Activated CD4-positive, alpha-beta T cell treated with anti-CD3 and anti-CD28 coated beads for 24 hours (primary cell): ENCODE measurements at places on chromosomes 3 and 15.

- DNase-seq = no peak
Measured at GRCh38 chr3:52721002-52721729, 15.3 kb downstream of the SPCS1 start.

GRCh38 chr3:177013681-177014280, 183.5 kb downstream of the TBL1XR1 start:
- no peak for DNase-seq

GRCh38 chr3:45564172-45564571, 30.4 kb upstream of the LIMD1 start:
- DNase-seq = no peak

DNA sequence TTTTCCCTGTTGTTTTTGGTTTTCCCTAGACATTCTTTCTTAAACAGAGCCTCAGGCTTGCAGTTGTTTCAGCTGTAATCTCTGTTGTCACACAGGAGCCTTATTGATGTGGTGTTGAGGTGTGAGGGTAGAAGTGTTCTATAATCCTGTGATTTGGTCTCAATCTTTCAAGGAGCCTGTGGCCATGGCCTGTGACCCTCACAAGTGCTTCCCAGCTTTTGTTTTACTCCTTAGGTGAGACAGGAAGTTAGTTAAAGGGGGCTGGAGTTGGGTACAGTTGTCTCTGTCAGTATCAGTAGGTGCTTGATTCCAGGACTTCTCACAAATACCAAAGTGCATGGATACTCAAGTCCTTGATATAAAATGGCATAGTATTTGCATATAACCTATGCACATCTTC, 77.2 kb downstream of the PDCD6IP start:
- no peak for DNase-seq

DNA sequence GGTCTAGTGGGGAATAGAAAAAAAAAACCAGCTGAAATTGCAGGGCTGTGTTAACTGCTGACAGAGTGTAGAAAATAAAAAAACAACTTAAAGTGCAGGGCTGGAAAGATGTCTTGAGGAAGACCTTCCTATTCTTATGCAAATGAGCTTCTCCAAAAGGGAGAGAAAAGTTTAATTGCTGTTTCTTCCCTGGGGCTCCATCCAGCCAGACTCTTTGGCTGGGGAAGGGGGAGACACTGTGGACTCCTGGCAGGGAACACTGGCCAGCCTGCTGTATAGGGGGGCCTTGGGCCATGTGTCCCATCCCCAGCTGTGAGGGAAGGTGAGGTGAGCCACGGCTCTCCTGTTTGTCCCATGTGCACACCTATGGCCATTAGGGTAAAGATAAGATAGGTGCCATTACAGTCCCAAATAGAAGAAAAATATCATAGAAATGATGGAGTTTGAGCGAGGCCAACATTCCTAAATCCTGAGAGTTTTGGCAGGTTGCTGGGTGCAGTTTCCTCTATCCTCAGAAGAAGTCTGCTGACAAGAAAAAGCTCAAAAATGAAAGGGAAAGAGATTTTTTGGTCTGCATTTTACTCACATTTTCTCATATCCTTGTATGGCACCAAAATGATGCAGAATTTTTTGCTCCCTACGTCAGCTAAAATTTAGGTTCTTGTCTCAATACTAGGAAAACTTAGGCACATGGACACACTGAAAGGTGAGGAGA, 901.7 kb downstream of the PLOD2 start:
- no peak for DNase-seq

- DNase-seq = no peak
Measured at GRCh38 chr15:26712335-26712734, 60.5 kb downstream of the GABRB3 start.
